ENCODE measurements at places on chromosomes 2 and 18.

DNA sequence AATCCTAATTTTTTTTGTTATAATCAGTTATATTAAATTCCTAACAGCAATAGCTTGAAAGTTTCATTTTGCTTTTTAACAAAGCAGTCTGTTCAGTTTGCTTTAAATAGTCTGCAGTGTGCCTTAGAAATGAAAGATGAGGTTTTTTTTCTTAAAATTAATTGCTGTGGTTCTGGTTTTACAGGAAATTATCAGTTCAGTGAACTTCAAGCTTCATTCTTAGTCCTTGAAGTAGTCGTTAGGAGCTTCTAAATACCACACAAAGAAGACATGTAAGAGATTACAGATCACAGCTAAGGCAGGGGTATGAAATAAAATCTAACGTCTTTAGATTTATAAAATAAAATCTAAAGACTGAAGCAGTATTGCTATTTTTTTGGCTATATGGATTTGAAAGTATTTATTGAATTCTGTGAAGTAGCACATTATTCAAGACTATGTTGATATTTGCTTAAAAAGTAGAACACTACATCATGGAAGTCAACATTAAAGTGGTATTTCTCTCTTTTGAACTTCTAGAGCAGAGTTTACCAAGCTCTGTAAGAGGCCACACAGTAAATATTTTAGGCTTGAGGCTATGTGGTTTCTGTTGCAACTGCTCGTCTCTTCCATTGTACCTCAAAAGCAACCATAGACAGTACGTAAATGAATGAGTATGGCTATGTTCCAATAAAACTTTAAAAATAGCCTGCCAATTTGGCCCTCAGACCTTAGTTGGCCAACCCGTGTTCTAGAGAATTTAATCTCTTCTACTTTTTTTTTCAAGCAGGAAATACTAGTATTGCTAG lies 81.5 kb upstream of the STON1 start:
- no peak for DNase-seq

DNA sequence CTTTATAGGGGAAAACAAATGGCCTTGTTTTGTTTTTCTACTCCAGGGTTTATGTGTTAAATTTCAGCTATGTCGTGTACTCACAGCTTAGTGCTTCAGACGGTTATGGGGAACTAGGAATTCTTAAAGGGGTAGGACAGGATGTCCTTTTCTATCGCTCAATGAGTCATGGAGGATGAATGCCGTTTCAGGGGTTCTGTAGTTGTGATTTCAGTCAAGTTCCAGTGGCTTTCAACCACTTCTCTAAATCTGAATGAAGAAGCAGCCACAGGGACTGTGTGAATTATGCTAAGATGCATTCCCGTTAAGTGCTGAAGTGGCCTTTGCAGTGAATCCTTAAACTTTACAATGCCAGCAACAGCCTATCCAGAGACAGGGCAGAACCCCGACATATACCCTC lies 1231.7 kb upstream of the ZEB2 start:
- no peak for DNase-seq

- no peak for DNase-seq
These were observed 46.1 kb upstream of the HPCAL1 start for GRCh38 chr2:10256515-10257031.

GRCh38 chr2:71559080-71559827 lies 105.9 kb downstream of the DYSF start:
- no peak for DNase-seq

- no peak for DNase-seq
These were observed 88.7 kb upstream of the TXNDC2 start for GRCh38 chr18:9796935-9797549.

Data from activated CD8-positive, alpha-beta memory T cell treated with anti-CD3 and anti-CD28 coated beads, Interleukin-2, amount 50 U/mL, for 48 hours (primary cell).